ENCODE measurements at places on chromosomes 1 and 21.

GRCh38 chr1:101276818-101277217, 40.0 kb downstream of the S1PR1 start:
- DNase-seq: no peak

DNA sequence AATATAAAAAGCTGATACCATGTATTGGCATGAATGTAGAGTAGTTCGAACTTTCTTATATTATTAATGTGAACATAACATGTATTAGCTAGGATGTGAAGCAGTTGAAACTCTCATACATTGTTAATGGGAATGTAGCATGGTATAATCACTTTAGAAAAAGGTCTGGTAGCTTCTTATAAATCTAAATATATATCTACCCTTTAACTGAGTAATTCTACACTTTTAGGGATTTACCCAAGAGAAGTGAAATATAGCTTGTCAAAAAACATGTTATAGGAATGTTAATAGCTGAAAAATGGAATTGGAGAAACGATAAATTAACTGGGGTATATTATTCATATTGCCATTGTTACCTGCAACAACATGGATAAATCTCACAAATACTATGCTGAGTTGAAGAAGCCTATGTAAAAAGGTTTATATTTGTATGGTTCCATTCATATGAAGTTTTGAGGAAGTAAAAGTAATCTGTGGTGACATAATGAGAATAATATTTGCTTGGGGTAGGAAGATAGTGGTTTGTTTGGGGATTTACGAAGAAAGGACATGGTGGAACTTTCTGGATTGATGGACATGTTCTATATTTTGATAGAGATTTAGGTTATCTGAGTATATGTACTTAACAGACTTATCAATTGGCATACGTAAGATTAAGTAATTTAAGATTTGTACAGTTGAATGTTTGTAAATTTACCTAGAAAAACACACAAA, 76.6 kb downstream of the MAST2 start:
- DNase-seq: no peak

DNA sequence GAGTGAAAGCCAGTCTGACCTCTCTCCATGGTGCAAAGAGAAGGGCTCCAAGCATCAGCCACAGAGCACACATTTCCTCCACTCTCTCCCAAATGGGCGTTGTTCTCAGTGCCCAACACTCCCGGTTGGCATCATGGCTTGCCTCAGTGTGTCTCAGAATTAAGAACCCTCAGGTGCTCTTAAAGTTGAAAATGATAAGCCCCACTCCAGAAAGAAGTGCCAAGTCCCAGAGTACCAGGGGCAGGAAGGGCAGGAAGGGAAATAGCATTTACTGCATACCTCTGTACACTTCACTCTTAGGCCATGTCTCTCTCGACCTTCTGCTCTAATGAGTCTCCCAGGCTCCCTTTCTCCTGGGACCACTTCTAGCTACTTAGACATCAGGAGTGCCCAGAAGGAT, 15.2 kb upstream of the ARHGEF2 start:
- no peak for DNase-seq

DNA sequence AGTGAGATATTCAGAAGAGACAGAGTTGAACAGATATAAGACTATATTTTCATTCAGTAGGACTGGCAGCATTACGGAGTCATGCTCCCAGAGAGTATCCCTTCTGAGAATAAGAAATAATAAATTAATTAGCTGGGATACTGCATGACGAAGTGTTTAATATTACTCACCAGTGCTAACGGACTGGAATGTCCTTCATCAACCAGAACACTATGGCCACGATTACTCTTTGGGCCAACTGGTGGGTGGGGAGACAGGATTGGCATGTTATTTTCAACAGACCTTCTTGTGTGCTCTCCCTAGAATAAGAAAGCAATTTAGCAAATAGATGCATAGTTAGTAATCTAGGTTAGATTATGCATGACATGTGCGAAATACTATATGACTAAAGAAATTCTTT, 32.4 kb downstream of the ERICH3 start:
- peak; percentile 62 for DNase-seq

DNA sequence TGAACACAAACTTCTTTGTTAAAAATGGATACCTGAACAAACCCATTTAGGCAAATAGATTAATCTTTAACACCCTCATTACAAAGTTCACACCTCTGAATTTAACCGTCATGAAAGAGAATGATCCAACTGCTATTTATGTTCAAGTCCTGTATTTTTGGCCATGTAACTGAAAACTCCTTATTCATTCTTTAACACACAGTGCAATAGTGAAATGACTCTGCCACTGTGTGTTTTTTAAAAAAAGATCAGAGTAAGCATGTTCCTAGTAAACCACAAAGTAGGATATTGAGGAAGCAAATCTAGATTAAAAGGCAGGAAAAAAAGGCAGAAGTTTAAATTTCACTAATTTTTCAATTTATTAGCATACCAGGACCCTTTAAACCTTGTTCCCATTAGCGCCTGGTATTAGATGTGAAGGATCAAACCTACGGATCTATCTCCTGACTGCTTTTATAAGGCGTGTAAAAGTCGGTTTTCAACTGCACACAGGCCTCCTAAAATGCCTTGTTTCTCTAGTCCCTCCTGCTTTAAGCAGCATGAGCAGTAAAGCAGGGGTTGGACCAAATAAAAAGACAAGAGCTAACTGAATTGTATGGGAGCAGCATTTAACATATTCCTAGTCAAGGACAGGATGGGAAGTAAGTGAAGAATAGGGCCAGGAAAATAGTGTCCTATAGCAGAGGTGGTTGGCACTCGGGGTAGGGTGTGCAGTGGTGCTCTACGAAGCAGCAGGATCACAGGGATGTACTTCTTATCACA, 33.4 kb downstream of the NUCKS1 start:
- no peak for DNase-seq

GRCh38 chr21:35274923-35275322, 225.8 kb upstream of the RUNX1 start:
- no peak for DNase-seq

- peak; percentile 27 for DNase-seq
Measured at GRCh38 chr1:61182049-61182448, 99.7 kb downstream of the NFIA start.

- no peak for DNase-seq
Measured at GRCh38 chr1:52913537-52913936, 8.0 kb downstream of the ECHDC2 start.

- DNase-seq: no peak
Measured at GRCh38 chr21:43768868-43769167, 7.3 kb downstream of the CSTB start.

- DNase-seq: no peak
Measured at GRCh38 chr1:3902571-3903091, 2.6 kb upstream of the C1orf174 start.

- no peak for DNase-seq
Measured at GRCh38 chr1:228142155-228142691, 2.1 kb downstream of the GUK1 start.

- DNase-seq: no peak
Measured at GRCh38 chr21:41741253-41742072, 25.4 kb downstream of the RIPK4 start.

- DNase-seq: peak; percentile 13
Measured at GRCh38 chr1:180988253-180988752, 34.4 kb downstream of the STX6 start.

DNA sequence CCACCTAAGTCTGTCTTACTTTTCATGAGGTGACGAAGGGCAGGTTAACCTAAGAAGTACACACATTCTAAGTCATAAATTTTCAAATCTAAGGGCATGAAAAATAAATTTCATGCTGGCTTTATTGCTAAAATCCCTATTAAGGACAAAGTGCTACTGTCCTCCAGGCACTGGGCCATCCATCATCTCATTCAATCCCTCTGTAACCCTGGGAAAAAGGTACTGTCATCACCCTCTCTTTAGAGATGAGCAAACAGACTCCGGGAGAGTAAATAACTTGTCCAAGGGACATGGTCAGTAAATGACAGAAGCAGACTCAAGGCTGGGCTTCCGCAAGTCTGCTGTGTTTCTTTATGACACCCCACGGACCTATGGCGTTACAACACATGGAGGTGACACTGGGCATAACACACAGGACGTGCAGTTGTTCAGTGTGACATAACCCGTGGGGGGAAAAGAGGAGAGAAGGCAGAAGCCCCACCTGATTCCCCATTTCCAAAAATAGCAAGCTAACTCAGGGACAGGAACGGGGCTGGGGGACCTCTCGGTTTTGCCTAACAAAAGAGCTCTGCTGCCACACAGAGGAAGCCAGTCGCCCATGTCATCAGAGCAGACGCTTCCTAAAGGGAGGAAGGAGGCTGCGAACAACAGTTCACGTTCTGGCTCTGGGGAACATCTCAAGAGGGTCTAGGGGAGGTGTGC, 12.5 kb upstream of the SRM start:
- no peak for DNase-seq

- peak; percentile 51 for DNase-seq
Measured at GRCh38 chr1:204127597-204128242, 24.1 kb downstream of the ETNK2 start.

GRCh38 chr1:184905601-184906322, 68.5 kb downstream of the NIBAN1 start:
- no peak for DNase-seq

- DNase-seq: peak; percentile 97
Measured at GRCh38 chr1:109617291-109617801, 2.1 kb downstream of the GNAT2 start.

- DNase-seq: no peak
Measured at GRCh38 chr1:234897390-234897749, 231.3 kb downstream of the TOMM20 start.

GRCh38 chr1:208151728-208152598, 92.2 kb downstream of the PLXNA2 start:
- DNase-seq: no peak

- DNase-seq: no peak
Measured at GRCh38 chr1:54331843-54332463, 74.2 kb downstream of the SSBP3 start.

GRCh38 chr1:104868794-104869193, 1119.1 kb downstream of the AMY1C start:
- DNase-seq: no peak

DNA sequence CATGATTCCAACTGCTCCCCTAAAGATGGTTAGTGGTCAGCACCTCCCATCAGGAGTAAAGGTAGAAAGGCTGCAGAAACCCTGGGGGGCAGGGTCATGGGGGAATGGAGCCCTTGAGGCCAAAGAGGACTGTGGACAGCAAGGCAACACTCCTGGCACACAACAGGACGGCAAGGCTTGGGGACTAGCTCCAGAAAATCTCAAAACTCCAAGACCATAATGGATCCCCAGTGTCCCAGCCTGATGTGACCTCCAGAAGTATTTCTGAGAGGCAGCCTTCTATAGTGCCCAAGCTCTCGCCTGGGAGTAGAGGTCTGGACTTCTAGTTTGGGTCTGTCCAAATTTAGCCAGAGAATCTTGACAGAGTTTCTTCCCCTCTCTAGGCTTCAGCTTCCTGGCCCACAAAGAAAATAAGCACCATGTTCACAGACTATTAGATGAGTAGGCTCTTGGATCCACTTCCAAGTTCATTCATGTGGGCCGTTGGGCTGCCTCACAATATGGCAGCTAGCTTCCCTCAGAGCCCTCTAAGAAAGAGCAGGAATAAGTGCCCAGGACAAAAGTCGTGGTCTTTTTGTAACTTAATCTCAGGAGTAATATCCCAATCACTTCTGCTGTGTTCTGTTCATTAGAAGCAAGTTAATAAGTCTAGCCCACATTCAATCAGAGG, 6.9 kb downstream of the CD2 start:
- DNase-seq: no peak

DNA sequence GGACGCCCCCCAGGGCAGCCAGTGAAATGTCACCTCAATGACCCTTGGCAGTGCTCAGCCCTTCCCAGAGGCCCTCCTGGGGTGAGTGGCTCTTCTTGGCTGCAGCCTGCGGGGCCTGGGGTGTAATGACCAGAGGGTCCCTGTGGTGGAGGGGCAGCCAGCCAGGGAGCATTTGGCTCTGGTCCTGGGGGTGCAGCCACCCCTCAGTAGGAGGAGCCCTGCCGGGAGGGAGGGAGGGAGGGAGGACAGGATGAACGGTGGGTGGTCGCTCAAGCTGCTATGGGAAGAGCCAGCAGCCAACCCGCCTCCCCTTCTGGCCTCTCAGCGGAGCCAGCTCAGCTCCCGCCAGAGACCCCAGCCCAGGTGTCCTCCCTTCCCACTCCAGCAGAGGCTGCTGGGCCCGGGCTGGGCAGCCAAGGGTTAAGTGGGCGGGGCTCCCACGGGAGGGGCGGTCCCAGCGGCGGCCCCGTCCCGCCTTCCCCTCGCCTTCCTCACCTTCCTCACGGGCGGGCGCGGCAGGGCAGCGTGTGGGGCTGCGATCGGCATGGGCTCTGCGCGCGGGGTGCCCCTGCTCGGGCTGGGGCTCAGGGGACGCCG, 9.0 kb upstream of the PLCH2 start:
- no peak for DNase-seq

- no peak for DNase-seq
Measured at GRCh38 chr1:118563981-118564951, 379.2 kb upstream of the SPAG17 start.

- DNase-seq: no peak
Measured at GRCh38 chr1:45355683-45356082, 15.4 kb upstream of the MUTYH start.

GRCh38 chr1:212712451-212713303, 13.0 kb upstream of the BATF3 start:
- peak; percentile 93 for DNase-seq

- no peak for DNase-seq
Measured at GRCh38 chr1:61323681-61324328, 241.4 kb downstream of the NFIA start.

- DNase-seq: peak; percentile 76
Measured at GRCh38 chr21:45974073-45975019, 7.2 kb upstream of the COL6A1 start.

DNA sequence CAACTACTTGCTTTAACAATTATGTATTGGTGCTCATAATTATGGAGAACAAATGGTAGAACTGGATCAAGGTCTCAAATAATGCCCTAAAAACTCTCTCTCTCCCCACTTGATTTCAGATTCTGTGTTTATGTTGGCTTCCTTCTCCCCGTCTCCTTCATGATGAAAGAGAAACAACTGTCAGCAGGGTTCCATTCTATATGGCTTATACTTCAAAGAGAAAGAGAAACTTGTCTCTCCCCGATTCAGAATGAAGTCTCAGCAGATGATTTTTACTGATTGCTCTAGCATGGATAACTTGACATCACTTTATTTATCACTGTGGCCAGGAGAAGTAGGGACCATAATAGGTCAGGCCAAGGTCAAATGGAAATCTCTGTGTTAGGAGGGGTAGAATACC, 575.6 kb downstream of the AGBL4 start:
- no peak for DNase-seq

- DNase-seq: no peak
Measured at GRCh38 chr21:46551636-46552241, 53.1 kb downstream of the S100B start.

GRCh38 chr1:107692580-107693345, 272.2 kb downstream of the VAV3 start:
- DNase-seq: peak; percentile 9

- DNase-seq: no peak
Measured at GRCh38 chr1:235131961-235132360, 3.3 kb upstream of the TOMM20 start.

GRCh38 chr1:101371259-101371658, 134.4 kb downstream of the S1PR1 start:
- DNase-seq: peak; percentile 68

Data from astrocyte (in vitro differentiated cells and primary cell).